ENCODE measurements at places on chromosomes 11 and 22.

- DNase-seq = no peak
Measured at GRCh38 chr11:18308242-18308641, 13.7 kb downstream of the HPS5 start.

GRCh38 chr11:135002236-135002635 lies 590.2 kb upstream of the B3GAT1 start:
- DNase-seq = no peak

GRCh38 chr11:102733232-102733875 lies 8.6 kb upstream of the MMP8 start:
- DNase-seq = peak; percentile 72

DNA sequence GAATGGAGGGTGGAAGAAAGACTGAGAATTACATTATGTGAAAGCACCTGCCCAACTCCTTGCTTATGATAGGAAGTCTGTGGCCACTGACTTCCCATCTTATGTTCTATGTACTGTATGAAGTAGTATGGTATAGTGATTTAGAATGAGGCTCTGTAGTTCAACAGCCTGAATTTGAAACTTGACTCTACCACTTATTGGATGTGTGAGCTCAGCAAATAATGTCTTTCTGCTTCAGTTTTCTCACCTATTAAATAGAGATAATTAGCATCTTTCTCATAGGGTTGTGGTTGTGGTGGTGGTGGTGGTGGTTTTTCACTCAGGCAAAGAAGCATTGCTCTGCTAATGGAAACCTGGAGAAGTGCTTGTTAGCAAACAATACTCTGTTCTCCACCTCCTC lies 121.6 kb downstream of the PAX6 start:
- no peak for DNase-seq

DNA sequence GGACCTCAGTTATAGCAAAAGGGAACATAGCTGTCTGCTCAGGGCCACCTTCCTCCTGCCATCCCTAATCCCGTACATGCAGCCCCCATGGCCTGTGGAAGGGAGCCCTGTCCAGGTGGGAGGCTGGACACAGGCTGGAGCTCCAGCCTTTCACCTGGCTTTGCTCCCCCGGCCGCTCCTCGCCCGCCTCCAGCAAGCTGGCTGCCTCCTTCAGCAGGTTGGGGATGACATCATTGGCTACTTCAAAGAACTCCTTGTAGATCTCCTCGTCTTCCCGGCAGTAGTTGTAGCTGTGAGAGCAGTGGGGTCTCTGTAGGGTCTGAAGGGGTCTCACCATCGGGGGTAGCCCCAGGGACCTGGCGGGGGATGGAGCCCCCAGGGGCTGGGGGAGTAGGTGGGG lies 2.5 kb upstream of the MAP4K2 start:
- DNase-seq = no peak

DNA sequence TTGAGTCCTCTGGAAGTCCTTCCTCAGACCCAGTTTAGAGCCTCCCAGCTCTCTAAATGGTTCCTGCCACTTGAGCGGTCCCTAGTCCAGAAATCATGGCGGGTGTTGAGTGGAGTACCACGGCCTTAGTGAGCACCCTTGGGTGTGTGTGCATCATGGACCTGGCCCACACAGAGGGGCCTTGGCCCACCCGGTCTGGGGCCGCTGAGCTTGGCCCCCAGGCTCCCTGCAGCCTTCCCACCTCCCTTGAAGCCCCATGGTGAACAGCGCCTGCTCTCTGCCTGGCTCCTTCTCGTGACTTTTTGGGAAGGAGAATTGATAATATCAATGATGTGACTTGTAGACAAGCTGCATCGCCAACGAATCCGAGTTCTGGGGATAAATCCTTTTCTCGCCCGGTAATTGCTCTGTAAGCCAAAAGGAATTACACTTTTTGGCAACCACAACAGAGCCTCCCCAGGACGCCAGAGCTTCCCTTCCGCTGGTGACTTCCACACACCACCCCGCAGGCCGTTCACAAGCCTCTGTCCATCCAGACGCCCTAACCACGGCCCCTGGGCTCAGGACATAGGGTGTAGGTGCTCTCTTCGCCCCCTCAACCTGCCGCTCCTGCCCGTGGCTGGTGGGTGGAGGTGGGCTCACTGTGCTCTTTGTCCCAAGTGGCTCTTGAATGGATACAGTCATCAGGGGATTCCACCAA lies 93.8 kb downstream of the NECTIN1 start:
- no peak for DNase-seq

- DNase-seq = no peak
Measured at GRCh38 chr22:20127869-20128618, 3.6 kb upstream of the ZDHHC8 start.

- DNase-seq = no peak
Measured at GRCh38 chr11:128048121-128048520, 539.2 kb downstream of the ETS1 start.

GRCh38 chr11:35822815-35823495 lies 120.9 kb upstream of the LDLRAD3 start:
- DNase-seq = no peak

- peak; percentile 66 for DNase-seq
Measured at GRCh38 chr11:11291041-11292015, 61.7 kb downstream of the CSNK2A3 start.

- DNase-seq = no peak
Measured at GRCh38 chr11:34970480-34970879, 54.1 kb downstream of the PDHX start.

DNA sequence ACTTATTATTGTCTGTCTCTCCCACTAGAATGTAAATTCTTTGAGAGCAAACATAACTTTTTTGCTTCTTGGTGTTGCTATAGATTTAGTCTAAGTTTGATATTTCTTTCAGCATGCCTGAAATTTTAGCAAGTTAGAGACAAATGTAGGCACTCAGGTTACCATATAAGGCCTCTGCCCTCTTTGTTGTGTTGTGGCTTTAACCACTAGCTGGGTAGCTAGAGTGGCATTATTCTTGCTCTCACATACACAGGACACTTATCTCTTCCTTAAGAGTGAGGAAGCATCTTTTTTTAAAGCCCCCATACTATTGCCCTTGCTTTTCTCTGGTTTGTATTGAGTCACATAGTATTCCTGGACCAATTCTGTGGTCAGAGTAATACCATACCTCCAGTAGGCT lies 11.2 kb downstream of the ZBED5 start:
- no peak for DNase-seq

- DNase-seq = no peak
Measured at GRCh38 chr11:64299847-64300648, at the start of gene CATSPERZ. Gene CATSPERZ (plus strand): TSS chr11:64300358. CDS start chr11:64300411, 53 bp downstream.

DNA sequence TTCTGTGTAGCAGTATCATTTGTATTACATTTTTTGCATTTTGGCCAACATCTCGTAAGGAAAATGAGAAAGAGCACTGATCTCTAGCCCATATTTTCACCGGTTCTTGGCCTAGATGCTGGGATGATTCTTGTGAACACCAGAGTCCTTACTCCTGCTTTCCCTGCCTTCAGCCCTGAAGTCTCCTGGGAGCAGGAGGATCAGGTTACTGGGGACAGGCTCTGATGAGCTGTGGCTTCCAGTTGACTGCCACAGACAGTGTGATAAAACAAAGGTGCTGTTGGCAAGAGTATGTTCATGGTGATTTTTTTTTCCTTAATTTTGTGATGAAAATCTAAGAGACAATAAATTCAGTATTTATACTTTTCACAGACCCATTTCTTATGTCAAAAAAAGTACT lies 34.2 kb upstream of the ADSL start:
- no peak for DNase-seq

DNA sequence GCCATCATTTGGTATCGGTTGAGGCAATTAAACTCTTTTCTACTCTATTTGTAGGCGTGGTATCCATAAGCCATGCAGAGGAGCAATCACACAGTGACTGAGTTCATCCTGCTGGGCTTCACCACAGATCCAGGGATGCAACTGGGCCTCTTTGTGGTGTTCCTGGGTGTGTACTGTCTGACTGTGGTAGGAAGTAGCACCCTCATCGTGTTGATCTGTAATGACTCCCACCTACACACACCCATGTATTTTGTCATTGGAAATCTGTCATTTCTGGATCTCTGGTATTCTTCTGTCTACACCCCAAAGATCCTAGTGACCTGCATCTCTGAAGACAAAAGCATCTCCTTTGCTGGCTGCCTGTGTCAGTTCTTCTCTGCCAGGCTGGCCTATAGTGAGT lies 8.4 kb downstream of the OR9G4 start:
- DNase-seq = no peak

- no peak for DNase-seq
Measured at GRCh38 chr11:35402751-35403660, 16.4 kb downstream of the SLC1A2 start.

- peak; percentile 6 for DNase-seq
Measured at GRCh38 chr22:46010207-46010867, 33.4 kb upstream of the WNT7B start.

DNA sequence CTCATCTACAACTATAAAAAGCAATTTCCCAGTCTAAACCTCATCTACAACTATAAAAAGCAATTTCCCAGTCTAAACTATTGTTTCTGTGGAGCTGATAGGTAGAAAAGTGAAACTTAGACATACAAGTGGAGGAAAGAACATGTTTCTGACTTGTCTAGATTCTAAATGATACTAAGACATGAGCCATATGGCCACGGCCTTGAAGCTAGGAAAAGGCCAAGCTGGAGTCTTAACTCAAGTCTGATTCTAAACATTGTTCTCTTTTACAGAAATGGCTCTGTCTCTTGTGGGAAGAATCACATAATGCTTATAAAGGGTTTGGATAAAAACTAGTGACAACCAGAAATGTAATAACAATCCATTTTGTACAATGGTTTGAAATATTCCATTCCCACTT lies 43.8 kb upstream of the LARGE1 start:
- DNase-seq = no peak

DNA sequence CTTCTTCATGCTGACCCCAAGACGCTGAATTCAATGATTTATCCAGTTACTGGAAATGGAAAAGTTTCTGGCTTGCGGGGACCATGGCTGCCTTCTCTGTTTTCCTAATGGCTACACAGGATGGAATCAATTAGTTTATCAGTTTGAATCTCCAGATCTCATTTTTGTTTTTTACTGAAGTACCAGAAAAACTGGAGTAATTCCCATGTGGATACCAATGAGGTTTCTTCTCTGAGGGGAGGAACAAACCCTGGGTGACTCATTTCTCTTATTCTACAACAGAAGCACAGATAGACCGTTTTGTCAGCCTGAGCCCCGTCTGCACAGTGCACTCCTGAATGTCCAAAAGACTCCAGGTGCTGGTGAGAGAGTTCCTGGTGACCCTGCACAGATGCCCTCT lies 3.4 kb downstream of the ZNF195 start:
- DNase-seq = no peak

GRCh38 chr11:134405436-134405835 lies 6.6 kb downstream of the B3GAT1 start:
- no peak for DNase-seq

DNA sequence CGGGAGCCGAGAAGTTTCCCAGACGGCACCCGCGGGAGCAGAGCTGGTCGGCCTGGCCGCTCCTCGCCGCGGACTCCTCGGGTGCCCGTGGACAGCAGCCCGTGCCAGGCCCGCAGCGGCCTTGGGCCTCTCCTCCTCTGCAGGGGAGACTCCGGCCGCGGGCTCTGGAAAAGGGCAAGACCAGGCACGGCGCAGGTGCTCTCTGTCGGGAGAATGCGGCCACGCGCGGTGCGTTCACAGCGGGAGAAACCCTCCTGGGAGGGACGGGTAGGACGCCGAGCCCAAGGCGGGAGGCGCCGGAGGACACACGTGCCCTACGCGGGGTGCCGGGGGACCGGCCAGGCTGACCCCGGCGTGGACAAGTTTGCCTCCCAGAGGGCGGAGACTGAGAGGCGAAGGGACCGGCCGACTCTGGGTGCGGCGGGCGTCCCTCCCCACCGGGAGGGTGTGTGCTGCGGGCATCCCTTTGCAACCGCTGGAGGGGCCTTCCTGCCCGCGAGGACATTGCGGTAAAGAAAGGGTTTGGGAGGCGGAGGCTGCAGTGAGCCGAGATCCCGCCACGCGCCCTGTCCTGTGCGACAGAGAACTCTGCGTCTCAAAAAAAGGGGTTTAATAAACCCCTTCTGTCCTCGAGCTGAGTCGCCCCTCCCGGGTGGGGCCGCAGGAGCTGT lies 2.3 kb downstream of the IFITM1 start:
- DNase-seq = no peak

GRCh38 chr11:96013461-96014213 lies 89.7 kb upstream of the MTMR2 start:
- no peak for DNase-seq

DNA sequence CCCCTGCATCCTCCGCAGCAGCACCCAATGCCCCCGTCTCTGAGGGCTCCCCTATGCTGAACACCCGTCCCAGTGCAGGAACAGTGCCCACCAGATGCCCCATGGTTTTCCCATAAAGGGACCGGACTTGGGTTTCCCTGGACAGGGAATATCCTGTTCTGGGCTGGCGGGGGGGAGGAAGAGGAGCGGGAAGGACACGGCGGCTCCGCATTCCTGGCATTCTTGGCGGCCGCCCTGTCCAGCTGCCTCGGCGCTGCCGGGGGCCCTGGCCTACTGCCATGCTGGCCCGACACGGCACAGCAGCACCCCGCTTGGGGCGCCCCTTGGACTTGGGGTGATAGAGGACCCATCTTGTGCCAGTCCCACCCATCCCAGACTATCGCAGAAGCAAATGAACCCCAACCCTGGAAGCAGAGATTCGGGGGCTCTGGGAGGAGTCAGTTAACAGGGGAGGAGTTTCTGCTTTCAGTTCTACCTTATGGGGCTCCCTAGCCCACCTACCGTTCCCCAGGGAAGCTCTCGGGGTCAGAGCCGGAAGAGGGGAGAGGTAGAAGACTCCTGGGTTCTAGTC lies 23.7 kb upstream of the CBX7 start:
- DNase-seq = no peak

DNA sequence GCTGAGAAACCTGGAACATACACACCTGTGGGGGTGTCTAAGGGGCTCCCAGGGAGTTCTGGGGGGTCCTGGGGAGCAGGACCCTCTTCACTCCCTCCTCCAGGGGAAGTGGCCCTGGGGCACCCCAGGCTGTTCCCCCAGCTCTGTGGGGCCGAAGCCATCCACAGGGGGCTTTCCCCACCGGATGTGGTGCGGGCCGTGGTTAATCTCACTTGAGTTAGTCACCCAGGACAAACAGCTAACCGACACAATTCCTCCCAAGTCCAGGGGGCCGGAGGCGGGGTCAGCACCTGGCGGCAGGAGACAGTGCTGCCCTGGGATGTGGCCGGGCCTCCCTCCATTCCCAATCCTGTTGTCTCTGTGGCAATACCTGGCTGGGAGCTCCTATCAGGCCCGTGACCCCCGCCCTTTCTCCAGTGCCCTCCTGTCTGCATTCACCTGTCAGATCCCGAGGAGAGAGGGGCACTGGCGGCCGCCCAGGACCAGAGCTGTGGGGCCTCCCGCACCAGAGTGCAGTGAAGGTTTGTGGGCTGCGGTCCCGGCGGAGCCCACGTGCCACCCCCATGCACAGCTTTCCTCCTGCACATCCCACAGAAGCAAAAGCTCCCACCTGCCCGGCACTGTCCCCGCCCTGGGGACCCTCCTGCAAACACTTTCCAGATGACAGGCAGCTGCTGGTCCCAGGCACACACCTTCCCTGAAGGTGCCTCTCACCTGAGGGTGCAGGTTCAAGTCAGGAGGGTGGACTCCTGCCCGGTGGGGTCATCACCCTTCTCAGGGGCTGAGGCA lies 5.2 kb upstream of the MUC5AC start:
- no peak for DNase-seq
